ENCODE measurements at places on chromosomes 7 and 10. TPM values are rescaled to one million over a fixed set of nuclear protein-coding genes. Genes with fewer than 3 reads are reported as not detected.

DNA sequence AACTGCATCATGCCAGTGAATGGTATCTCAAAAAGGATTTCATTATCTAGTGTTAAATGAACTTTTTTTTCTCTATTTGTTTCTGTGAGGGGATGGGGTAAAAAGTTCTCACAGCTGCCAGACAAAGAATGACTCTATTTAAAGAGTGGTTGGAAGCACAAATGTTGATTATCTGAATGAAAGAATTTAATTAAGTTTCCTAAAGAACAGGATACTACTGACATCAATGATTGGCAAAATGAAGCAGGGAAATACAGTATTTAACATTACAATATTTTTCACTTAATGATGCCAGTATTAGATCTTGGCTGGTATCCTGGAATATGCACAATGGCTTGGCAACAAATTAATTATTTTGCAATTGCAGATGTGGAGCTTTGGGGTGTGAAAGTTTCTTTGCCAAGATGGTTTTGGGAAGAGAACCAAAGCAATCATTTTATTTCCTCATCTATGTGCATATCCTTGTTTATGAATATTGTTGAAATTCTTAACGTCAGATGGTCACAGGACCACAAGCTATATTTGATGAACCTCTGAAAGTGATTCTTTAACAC lies 336.8 kb downstream of the ARL4A start:
- no peak for DNase-seq

- no peak for DNase-seq
Measured at GRCh38 chr10:122543676-122544445, 16.7 kb upstream of the DMBT1 start.

- no peak for DNase-seq
Measured at GRCh38 chr7:83150310-83150709, 12.4 kb downstream of the PCLO start.

- no peak for DNase-seq
Measured at GRCh38 chr10:103574097-103575061, 80.9 kb downstream of the NEURL1 start.

GRCh38 chr10:125146791-125147579 lies 13.4 kb downstream of the CTBP2 start:
- no peak for DNase-seq

DNA sequence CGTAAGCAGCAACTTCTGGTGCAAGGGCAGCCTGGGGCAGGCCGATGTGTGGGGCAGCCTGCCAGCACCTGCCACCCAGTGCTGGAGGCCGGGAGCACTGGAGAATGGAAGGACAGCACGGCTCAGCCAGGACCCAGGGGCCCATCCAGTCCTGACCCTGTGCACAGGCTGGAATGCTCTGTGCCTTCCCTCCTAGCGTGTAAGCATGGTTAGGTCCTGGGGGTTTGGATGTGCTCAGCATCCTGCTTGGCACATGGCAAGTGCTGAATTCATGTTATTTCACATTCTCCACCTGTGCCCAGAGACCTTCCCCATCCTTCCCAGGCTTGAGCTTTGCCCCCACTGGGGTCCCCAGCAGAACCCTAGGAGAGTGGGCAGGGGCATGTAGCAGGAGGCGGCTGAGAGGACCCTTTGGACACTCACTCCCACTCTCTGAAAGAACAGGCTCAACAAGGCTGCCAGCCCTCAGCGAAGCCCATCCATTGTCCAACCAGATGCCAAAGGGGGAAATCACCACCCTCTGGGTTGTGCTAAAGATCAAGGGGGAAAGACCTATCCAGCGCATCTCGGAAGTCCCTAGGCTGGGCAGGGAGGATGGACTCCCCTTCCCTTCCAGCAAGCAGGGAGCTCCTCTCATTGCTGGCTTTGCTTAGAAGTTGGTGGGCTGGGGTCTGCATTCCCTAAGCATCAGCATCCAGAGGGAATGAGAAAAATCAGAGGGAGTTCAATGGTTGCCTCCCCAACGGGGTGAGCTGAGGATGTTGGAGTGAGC lies 29.7 kb downstream of the ANXA8 start:
- DNase-seq = no peak

GRCh38 chr10:104128214-104128613 lies 6.2 kb downstream of the SFR1 start:
- DNase-seq = no peak

DNA sequence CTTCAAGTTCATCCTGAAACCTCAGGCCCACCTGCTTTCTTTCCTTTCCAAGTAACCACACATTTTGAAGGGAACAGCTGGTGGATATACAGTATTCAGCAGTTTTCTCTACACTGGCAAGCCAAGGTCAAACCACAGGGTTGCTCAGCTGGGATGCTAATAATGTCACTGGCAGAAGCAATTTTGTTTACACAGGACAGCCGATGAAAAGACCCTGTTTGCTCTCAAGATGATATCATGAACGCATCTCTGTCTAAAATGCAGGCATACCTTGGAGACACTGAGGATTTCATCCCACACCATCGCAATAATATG lies 186.2 kb downstream of the USP6NL start:
- no peak for DNase-seq

GRCh38 chr10:9416331-9416730 lies 1361.8 kb downstream of the GATA3 start:
- DNase-seq = no peak

DNA sequence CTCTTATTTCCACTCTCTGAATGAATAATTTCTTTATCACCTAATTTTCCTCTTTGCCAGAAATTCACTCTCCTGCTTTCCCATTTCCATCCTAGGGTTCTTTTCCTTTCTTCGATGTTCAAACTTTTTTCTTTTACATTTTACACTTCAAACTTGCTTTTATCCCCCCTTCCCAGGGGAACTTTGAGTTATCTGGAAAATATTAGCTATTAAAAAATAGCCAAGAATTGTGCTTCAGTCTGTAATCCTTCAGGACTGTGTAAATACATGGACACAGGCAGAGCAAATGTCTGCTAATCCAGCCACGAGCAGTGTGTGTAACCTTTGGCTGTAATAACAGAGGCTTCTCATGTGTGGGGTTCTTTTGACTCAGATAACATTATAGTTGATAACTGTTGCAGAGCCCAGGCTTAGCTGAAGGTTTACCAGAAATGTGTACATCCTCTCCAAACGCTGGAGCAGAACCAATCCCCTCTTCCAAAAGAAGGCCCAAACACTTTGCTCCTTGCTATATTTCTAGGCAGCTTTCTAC lies 4.6 kb downstream of the ASB4 start:
- no peak for DNase-seq

- no peak for DNase-seq
Measured at GRCh38 chr7:7347045-7347444, 164.7 kb downstream of the C1GALT1 start.

GRCh38 chr7:156783864-156784263 lies 109.1 kb downstream of the LMBR1 start:
- DNase-seq = no peak

- DNase-seq = no peak
Measured at GRCh38 chr10:28947171-28947570, 269.9 kb downstream of the BAMBI start.

DNA sequence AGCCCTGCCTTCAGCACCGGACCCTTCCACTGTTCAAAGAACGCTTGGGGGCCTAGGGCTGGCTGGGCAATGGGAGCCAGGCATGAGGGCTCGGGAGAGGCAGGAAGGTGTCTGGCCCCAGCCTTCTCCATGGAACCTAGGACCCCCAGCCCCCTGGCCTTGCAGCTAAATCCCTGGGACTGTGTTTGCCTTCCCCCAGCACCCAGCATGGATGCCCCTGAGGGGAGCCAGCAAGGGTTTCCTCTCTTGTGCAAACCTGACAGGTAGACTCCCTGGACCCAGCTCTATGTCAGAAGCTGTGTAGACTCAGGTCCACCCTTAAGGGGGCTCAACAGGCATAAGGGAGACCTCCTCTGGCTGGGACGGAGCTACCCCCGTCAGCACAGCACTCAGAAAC lies 288.0 kb downstream of the GRID1 start:
- DNase-seq = no peak

DNA sequence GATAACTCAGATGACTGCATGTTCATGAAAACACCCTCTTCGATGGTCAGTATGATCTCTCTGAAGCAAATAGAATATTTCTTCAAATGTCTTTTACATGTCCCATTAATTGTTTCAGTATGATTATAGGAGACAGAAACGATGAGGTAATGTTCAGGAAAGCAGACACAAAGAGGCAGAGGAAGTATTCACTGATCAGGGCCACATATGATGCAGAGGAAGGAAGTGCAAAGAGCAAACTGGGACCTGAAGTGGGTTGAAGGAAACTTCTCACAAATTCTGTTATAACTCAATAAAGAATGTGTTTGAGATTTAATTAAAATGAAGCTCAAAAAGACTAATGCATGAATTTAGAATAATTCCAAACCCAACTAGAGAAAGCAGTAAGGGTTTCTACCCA lies 70.5 kb downstream of the TES start:
- no peak for DNase-seq

DNA sequence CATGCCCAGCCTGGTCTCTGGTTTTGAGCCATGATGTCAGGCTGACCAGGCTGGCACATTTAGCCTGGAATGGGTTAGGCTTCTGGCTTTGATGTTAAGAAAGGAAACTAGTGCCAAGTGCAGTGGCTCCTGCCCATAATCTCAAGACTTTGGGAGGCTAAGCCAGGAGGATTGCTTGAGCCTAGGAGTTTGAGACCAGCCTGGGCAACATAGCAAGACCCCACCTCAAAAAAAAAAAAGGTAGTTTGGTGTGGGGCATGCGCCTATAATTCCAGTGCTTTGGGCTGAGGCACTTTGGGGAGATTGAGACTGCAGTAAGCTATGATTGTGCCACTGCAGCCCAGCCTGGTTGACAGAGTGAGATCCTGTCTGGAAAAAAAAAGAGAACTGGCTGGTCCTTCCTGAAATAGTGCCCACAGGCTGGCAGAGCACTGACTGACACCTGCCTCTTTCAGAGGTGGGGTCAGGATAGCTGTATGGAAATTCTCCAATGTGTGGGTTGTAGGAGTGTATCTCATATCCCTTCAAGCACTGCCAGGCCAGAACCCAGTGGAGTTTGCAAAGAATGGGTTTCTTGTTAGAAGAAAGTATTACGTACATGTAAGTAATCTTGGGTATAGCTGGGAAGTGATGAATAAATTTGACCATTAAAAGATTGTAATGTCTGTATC lies 61.3 kb downstream of the KAT6B start:
- DNase-seq = no peak

DNA sequence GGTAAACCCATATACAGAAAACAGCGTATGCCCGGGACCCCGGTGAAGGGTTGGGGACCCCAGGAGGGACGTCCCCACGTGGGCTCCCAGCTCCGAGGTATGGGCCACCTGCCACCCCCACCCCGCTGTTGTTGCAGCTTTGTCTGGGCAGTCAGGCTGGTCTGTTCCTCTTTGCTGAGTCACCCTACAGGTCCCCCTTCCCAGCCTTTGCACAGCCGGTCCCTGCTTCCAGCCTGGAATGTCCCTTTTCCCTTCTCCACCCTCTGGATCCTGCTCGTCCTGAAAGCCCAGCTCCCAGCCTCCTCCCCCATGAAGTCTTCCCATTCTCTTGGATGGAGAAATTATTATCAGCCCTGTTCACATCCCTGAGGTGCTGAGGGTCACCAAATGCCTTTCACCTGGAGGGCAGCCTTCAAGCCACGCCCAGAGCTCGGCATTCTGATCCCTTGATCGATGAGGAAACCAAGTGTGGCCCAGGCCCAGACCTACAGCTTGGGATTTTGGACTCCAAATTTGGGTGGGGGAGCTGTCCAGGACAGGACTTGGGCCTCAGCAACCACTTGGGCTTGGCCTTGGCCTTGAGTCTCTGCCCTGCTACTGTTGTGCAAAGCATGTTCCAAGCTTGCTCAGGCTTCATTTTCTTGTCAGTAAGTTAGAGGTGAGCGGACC lies 2.6 kb downstream of the CLDN4 start:
- no peak for DNase-seq

DNA sequence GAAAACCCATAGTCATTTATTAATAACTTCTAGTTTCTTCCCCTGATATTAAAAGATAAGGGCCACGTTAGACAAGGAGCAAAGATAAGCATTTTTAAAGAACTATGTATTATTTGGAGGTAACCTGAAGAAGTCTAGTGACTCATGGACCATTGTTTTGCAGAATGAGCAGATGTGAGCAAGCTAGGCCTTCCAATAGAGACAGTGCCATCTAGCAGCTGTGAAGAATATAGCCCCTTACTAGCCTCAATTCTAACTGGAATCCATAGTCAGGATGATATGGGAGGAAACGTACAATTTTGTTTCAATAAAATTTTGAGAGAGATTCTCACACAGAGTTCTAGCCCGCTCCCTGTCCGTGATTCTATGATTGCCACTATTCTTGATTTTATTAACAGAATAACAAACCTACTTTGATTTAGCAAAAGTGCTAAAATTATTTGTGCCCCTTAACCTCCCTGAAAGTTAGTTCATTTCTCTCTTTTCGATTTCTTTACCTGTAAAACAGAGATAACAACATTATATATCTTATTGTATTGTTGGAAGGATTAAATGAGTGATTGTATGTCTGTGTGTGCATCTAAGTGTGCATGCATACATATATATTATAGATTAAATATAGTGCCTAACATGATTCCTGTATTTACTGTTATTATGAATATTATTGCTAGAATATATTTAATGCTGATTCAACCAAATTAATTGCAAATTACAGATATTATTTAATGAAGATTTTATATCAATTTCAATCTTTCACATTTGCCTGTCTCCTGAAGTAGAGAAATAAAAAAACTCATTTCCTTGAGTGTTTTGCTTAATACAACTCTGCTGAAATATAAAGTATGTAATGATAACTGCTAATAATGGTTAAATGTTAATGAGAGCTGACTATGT lies 22.7 kb downstream of the FAM237B start:
- no peak for DNase-seq

GRCh38 chr10:73593110-73593509 lies 2.0 kb upstream of the USP54 start:
- DNase-seq = no peak

GRCh38 chr10:52351914-52352330 lies 37.8 kb downstream of the DKK1 start:
- no peak for DNase-seq

GRCh38 chr7:139034855-139035585 lies 822 bp downstream of the ZC3HAV1L start:
- no peak for DNase-seq

- DNase-seq = peak; percentile 62
Measured at GRCh38 chr7:123747620-123748141, 1.1 kb downstream of the WASL start.

CCDC3 gene
- total RNA-seq = not detected

UNCX gene
- total RNA-seq = not detected

MINDY4 gene
- total RNA-seq = 1.2 TPM

LRRC17 gene
- total RNA-seq = 0.72 TPM

LRIT2 gene
- not detected for total RNA-seq

ADK gene
- 33.7 TPM for total RNA-seq

TAS2R4 gene
- 5.4 TPM for total RNA-seq

ADRA2A gene
- total RNA-seq = not detected

C10orf88 gene
- 12.3 TPM for total RNA-seq

CALCR gene
- not detected for total RNA-seq

PLEKHS1 gene
- total RNA-seq = 0.12 TPM

C7orf57 gene
- not detected for total RNA-seq
